ENCODE measurements at places on chromosomes 16 and 17.

DNA sequence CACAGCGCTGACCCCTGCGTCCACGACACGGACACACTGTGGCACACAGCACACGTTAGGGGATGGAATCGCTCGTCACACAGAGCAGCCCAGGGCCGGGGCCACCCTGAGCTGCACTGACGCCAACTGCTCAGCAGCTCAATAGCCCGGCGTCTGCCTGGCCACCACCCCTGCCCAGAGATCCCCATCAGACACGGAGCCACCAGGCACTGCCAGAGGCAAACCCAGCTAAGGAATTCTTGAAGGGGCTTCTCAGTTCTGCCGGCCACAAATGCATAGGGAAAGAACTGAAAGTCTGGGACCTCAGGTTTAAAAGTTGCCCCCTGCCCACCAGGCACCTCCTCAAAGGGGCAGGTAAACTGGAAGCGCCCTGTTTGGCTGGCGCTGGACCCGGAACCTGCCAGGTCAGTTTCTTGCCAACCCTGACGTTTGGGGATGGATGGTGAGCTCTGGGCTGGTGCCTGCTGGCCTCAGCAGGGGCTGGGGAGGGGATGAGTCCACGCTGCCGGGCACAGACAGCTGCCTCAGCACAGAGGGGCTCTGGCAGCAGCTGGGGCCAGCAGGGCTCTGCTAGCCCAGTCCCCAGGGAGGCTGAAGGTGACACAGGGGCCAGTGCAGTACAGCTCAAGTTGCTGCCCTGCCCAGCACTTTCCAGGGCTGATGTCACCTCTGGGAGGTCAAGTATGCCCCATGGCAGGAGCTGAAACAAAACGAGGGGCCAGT, 33.2 kb downstream of the TIMM22 start:
- DNase-seq: no peak

- no peak for DNase-seq
These were observed 188.5 kb upstream of the IRX3 start for GRCh38 chr16:54475019-54475601.

GRCh38 chr17:46191322-46192188, 1.7 kb downstream of the KANSL1 start:
- DNase-seq: no peak

DNA sequence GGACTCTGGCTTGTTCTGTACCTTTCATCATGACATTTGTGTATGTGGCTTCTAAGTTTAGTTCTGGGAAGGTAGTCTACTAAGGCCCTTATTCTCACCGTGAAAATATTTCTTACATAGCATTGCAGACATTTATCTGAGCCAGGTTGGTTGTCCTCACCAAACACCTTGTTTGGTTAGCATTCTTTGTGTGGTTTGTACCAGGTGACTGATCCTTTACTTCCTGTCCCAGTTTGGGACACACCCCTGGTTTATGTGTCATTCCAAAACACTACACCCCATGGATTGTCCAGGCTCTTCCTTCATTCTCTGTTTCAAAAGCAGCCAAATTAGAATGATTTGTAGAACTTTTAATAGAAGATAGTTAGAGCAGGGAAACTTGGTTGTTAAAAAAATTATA, 23.2 kb upstream of the DUSP14 start:
- no peak for DNase-seq

DNA sequence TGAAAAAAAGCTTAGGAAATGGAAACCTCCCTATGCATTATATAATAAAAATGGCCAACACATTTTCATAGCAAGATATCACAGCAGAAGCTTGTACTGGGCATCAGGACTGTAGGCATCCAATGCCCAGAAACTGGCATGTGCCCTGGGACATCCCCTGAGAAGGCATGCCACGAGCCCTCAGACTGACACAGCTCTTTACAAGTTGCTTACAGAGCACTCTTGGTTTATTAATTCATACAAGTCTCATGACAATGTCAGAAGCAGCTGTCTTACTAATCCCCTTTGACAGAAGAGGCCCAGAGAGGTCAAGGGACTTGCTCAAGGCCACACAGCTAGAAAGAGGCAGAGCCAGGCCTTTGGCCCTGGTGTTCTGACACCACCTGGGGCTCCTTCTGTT, 5.6 kb upstream of the CCL2 start:
- DNase-seq: no peak

- no peak for DNase-seq
These were observed 3.8 kb upstream of the NEUROD2 start for GRCh38 chr17:39611401-39612112.

All from progenitor cell of endocrine pancreas (in vitro differentiated cells).